Right lung (tissue), 10 donors: ENCODE measurements at places on chromosomes 3 and 15. TPM values are rescaled to one million over a fixed set of nuclear protein-coding genes. Genes with fewer than 3 reads are reported as not detected.

DNA sequence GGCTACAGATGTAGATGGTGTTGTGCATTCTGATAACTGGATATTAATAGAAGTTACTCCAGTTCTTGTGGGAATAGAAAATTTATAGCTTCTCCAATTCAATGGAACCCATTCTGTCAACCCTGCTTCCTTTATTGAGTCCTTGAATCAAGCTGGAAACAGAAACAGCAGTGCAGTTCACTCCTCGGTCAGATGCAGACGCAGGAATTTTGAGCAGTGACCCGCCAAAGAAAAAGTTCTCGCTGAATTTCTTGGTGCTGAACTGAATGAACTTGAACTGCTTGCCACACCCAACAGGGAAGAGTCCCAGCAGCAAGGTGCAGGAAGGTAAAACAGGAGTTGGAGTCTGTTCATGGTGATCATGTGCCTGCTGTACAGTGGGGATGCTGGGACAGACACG is 10.3 kb downstream of the HRH1 start:
- no peak for DNase-seq

- no peak for DNase-seq
These were observed 46.7 kb upstream of the POLG start for GRCh38 chr15:89381331-89381730.

DNA sequence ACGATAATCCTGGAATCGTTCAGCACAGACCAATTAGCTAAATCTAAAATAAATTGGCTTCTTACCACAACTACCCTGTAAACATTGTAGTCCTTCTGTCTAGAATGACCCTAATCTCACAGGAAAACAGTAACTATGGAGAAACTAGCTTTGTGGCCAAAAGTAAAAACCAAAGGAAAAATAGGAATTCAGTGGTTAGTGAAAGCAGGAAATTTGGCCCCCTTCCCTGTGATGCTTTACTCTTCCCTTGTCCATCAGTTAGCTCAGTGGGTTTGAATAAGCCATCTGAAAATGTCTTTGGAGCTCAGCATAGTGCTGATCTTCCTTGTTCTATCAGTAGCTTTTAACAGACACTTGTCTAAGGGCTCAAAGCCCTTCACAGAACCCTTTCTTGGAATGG is 1.6 kb downstream of the NMD3 start:
- DNase-seq: no peak

DNA sequence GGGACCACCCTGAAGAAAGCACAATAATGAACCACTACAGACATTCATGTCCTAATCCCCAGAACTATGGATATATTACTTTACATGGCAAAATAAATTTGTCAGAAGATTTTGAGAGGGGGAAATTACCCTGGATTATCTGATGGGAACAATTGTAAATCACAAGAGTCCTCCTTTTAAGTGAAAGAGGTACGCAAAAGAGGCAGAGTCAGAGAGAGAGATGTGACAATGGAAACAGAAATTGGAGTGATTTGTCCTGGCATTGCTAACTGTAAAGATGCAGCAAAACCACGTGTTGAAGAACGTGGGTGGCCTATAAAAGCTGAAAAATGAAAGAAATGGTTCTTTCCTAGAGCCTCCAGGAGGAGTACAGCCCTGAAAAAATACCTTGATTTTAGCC is 1121.4 kb upstream of the ALCAM start:
- DNase-seq: no peak

DNA sequence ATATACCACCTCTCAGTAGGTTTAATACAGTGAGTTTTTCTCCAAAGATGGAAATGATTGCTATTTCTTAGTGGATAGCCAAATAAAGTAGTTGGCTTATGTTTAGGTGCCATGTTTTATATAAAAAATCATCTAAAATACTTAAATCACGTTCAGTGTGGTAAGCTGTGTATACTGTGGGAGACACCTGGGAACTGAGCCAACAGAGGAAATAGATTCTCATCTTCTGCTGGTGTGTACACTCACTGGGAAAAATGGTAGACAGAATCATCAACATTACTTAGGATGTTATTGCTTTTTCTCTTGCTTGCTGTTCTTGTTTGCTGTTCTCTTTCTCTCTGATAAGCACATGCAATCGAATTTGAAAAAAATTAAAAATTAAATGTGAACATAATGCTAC is 112.6 kb upstream of the MB21D2 start:
- no peak for DNase-seq

DNA sequence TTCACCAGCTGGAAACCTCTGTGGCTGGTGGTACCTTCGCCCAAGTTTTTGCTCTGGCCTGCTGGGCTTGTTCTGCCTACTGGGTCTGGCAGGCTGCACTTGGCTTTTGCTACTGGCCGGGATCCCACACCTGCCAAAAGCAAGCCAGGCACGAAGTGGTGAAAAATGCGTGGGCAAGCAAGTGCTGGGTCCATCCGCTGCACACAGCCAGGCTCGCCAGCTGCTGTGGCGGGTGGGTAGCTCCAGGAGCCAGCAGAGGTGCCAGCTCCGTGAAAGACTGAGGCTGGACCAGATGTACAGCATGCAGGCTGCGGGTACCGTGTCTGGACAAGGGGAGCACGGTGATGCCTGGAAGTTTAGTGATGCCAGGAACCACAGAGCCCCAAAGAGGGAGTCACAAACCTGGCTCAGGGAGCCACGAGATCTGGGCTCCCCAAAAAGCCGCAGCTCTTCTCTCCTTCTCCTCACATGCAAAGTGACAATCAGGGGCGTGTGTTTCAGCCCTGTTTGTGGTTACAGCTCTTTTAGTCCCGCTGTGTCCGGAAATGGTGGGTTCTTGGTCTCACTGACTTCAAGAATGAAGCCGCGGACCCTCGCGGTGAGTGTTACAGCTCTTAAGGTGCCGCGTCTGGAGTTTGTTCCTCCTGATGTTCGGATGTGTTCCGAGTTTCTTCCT is 1455.6 kb upstream of the GBE1 start:
- no peak for DNase-seq

- DNase-seq: no peak
These were observed 49.0 kb downstream of the DZIP1L start for GRCh38 chr3:138066383-138066782.

DNA sequence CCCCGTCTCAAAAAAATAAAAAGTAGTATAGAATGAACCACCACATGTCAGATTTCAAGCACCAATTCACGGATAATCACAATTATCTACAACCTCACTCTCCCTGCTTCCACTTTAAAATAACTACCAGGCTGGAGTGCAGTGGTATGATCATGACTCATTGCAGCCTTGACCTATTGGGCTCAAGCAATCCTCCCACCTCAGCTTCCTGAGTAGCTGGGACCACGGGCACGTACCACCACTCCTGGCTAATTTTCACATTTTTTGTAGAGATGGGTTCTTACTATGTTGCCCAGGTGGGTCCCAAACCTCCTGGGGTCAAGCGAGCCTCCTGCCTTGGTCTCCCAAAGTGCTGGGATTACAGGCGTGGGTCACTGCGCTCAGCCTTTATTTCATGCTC is 38.1 kb upstream of the LDHAL6B start:
- DNase-seq: no peak

GRCh38 chr15:27429577-27429976 is 458.6 kb downstream of the GABRG3 start:
- DNase-seq: no peak

DNA sequence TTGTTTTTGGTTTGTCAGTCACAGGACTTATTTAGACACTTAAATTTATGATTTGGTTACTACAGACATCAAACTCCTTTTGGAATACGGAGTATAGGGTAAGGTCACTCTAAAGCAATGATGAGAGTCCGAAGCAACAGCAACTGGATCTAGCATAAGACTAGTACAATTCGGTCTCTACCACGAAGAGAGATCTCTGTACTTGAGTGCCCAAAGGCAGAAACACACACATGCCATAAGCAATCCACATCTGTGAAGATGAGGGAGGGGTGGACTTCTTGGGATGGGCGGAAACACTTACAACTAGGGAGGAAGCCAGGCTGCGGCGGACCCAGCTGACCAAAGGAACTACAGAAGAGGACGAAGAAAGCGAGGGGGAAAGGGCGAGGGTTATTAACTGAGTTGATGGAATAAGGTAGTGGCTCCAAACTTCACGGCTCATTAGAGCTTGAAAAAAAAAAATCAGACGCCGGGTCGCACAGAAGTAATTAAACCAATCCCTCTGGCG is 595 bp downstream of the DPH6 start:
- peak; percentile 73 for DNase-seq

GRCh38 chr3:63076357-63076756 is 201.1 kb upstream of the CADPS start:
- no peak for DNase-seq

- DNase-seq: peak; percentile 26
These were observed 987 bp downstream of the PRTG start for GRCh38 chr15:55741833-55742497.

- DNase-seq: no peak
These were observed 29.6 kb downstream of the SEC61A1 start for GRCh38 chr3:128081846-128082245.

DNA sequence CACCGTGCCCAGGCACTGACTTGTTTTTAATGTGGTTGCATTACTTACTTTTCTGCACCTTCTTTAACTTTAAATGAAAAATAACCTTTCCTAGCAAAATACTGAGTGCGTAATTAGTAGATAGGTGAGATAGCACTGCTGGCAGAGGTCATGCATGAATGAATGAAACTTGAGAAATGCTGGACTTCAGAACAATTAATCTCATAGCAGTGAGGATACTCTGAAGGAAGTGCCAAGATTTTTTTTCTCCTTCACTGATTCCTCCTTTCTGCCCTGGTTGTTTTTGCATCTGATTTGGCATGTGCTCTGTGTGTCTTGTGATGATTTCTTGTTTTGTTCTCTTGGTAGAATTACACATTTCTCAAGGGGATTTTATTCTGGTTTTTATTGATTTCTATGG is 378.9 kb downstream of the PTPRG start:
- no peak for DNase-seq

DNA sequence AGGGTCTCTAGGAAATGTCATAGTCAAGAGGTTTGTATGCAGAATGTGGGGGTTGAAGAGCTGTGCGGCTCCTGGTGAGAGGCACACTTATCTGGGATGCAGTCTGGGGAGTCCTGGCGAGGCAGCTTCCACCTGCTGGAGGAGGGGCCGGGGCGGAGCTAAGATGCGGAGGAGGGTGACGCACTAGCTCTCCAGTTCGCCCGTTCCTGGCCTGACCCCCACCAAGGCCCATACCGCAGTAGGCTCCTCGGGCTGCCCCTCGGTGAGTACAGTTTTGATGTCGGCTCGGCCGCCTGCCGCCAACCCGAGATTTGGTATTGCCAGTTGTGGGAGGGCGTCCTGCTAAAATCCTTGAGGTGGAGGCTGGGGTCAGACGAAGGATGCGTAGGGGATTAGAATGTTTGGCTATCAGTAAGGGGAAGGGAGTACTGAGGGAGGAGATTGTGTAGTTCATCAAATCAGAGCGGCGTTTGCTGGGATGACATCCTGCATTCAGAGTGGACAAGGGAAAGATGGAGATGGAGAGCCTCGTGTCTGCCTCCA is at the start of gene SCG5:
Gene SCG5 (plus strand): TSS at position 194 of the 543 bp plus-strand sequence. CDS start 1,883 bp downstream, outside the sequence.
- peak; percentile 24 for DNase-seq

- DNase-seq: no peak
These were observed 620.8 kb upstream of the MDFIC2 start for GRCh38 chr3:70933105-70933810.

GRCh38 chr3:168545591-168545990 is 449.9 kb upstream of the GOLIM4 start:
- no peak for DNase-seq

- no peak for DNase-seq
These were observed 3.6 kb upstream of the CHD2 start for GRCh38 chr15:92896561-92896960.

GRCh38 chr3:131540821-131541220 is 38.0 kb upstream of the MRPL3 start:
- no peak for DNase-seq

DNA sequence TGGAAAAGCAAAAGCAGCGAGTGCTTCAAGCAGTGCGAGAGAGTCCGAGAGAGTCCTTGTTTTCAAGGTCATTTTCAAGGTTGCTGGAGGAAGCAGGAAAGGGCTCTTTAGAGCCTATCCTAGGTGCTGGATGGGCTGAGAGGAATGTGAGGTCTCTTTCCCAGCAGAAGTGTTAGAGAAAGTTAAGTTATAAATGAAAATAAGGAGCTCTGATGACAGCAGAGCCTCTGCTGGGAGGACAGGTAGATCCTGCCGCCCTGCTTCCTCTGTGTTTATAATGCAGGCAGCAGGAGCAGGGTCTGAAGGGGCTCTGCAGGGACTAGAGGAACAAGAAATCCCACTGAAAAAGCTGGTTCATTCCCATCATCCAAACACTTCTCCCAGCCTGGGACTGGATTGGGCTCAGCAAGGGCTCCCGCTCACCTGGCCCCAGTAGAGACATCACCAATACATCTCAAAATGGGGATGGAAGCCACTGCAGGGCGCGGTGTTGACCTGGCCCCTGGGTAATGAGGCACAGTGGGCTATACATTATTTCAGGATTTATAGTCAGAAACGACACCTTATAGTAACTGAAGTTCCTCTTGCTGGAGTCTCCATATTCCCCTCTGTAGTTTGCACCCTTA is 41.5 kb upstream of the RAB6B start:
- DNase-seq: no peak

CSPG5 gene
- 0.84 TPM for polyA plus RNA-seq

ZNF35 gene
- polyA plus RNA-seq: 11.2 TPM

PDZRN3 gene
- 58.1 TPM for polyA plus RNA-seq

MAGI1 gene
- polyA plus RNA-seq: 17.5 TPM

BUB1B gene
- polyA plus RNA-seq: 58.1 TPM

HIGD2B gene
- polyA plus RNA-seq: not detected

ZIC1 gene
- polyA plus RNA-seq: not detected

POLQ gene
- 5.6 TPM for polyA plus RNA-seq

PLOD2 gene
- 43.5 TPM for polyA plus RNA-seq

GOLGA8S gene
- polyA plus RNA-seq: 1.5 TPM
